T-helper 1 cell (primary cell): ENCODE measurements at places on chromosomes 13 and 19.

- DNase-seq: no peak
These were observed 2743.3 kb upstream of the PCDH20 start for GRCh38 chr13:64158908-64159307.

DNA sequence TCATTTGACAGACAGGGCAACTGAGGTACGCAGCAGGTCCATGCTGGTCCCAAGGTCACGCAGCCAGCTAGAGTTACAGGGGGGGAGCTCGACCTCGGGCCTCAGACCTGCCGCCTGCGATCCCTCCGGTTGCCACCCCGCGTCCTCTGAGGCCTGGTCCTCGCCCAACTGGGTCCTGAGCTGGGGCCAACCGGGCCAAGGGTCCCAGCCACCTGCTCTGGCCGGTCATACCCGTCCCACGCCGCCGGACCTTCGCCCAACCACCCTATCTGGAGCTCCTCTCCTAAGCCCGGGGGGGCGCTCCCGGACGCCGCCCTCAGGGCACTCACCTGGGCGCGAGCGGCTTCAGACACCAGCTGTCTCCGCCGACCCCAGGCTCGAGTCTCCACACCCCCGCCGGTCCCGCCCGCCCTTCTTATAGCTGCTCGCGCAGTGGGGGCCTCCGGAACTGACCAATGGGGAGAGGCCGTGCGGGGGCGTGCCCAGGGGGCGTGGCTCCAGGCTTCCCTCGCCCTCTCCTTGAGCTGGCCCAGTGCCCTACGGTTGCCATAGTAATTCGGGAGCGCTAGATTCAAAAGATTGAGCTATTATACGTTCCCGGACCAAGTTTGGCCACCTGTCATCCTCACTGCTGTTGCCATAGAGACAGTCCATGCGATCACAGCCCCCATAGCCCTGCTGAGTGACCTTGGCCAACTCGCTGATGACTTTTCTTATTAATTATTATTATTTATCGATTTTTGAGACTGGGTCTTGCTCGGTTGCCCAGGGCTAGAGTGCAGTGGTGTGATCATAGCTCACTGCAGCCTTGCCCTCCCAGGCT, at the start of gene PLIN5:
PLIN5 (minus strand) TSS at position 389 of the 823 bp plus-strand sequence. CDS start 1,150 bp downstream, outside the sequence.
- no peak for DNase-seq

DNA sequence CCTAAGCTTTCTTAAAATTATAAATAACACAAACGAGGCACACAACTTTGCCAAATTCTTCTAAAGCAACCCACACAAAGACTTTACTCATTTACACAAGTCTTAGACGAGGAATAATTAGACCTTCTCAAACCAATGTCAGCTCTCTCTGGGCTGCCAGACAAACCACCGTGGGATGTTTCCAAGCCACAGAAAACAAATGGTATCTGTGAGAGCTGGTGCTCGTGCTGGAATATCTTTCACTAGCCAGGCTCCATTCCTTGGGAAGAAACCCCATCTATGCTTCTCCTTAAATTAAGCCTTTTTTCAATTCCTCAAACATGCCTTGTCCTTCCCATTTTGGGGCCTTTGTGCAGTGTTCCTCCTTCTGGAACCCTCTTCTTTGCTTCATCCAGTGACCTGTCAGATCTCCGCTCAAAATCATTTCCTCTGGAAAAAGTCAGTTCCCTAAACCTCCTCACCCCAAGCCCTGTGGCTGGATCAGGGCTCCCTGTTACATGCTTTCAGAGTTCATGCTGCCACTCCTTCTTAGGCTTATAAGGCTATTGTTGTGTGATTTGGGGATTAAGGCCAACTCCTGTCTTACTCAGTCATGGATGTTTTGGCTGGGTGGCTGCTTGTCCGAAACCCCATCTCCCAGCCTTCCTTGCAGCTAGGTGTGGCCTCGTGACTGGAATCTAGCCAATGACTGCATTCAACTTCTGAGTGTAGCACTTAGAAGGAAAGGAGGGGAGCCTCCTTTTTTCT, 64.2 kb upstream of the GTF2F2 start:
- no peak for DNase-seq

GRCh38 chr19:2973229-2973628, 4.1 kb upstream of the TLE6 start:
- no peak for DNase-seq

DNA sequence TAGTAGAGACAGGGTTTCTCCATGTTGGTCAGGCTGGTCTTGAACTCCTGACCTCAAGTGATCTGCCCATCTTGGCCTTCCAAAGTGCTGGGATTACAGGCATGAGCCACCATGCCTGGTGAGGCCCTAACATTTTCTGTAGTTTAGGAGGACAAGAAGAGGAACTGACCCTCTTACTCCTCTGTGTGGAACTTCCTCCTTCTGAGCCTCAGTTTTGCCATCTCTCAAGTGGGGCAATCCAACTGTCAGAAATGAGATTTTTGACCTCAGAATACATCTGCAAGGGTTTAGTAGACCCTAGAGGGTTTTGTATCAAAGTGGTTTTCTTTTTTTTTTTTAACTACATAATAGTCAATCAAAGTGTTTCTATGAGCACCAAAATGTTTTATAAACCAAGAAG, 2.4 kb downstream of the DKKL1 start:
- no peak for DNase-seq

DNA sequence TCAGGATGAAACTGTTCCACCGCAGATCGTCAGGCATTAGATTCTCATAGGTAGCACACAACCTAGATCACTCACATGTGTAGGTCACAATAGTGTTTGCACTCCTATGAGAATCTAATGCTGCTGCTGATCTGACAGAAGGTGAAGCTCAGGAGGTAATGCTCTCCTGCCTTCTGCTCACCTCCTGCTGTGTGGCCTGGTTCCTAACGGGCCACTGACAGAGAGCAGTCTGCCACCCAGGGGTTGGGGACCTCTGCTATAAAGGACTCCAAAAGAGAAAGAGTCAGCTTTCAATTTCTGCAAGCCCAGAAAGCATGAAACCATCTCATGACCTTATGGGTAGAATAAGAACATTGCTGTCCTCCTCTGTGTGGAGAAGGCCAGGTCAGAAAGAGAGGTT, 43.5 kb upstream of the PCCA start:
- DNase-seq: no peak

DNA sequence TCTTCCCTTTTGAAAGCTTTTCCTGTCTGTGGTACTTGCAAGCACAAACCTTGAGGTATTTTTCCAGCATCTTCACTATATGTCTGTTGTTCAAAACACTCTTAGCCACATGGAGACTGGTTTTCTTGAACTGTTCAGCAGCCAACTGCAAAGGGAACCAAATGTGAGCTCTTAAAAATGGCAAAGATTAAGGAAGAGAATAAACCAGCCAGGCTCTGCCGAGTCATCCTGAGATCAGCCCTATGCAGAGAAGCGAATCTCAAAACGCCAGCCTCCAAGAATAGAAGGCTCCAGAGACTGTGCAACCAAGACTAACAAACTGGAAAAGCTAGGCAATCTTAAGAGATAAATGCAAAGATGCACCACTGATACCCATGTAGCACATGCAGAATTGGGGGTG, 20.7 kb downstream of the AKAP8 start:
- DNase-seq: no peak

- no peak for DNase-seq
These were observed 128.4 kb downstream of the TM9SF2 start for GRCh38 chr13:99629641-99630040.

DNA sequence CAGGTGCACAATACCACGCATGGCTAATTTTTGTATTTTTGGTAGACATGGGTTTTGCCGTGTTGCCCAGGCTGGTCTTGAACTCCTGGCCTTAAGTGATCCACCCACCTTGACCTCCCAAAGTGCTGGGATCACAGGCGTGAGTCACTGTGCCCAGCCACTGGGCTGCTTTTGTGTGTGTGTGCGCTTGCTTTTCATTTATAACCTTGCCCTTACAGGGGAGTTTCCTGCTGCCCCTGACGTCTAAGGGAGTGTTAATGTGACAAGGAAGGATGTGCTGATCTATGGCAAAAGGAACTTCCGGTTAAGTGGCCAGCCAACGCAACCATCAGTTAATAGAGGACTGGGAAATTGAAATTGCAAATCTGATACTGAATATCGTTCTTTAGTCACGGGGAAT, 57.7 kb downstream of the ING1 start:
- DNase-seq: no peak

GRCh38 chr19:1073063-1073955, 6.3 kb downstream of the ARHGAP45 start:
- DNase-seq: no peak

- no peak for DNase-seq
These were observed 359.9 kb downstream of the MTUS2 start for GRCh38 chr13:29180055-29180454.

DNA sequence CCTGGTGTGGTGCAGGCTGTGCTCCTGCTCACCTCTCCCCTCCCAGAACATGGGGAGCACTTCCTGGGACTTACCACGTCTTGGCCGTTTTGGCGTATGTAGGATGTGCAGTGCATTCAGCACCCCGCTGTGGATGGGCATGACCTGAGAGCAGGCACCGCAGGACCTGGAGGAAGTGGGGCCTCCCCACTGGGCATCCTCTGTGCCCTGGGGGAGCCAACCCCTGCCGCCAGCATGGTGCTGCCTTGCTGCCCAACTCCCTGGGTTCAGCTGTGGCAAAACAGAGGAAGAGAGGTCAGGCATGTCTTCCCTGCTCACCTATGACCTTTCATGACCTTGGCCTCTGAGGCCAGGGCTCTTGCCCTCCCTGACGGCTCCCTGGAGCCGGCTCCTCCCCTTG, 103.5 kb downstream of the RAB20 start:
- no peak for DNase-seq

DNA sequence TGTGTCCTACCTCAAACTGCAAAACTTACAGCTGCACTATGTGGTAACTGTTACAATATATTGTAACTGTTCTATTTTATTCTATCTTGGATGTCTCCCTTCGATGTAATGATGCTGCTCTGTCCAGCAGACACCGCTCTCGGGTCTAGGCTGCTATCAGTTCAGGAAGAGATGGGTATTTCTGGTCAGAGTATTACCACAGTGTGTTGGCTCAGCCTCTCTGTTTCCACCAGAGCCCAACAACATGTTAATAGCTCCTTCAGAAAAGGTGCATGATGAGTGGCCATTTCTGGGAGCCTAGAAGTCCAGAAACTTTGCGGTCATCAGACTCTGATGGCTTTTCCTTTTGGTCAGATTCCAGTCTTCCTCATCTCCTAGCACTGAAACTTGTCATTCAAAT, 35.9 kb upstream of the IGFL1 start:
- no peak for DNase-seq

- DNase-seq: no peak
These were observed 18.9 kb upstream of the TRIM13 start for GRCh38 chr13:49977992-49978391.

- DNase-seq: no peak
These were observed 91.7 kb downstream of the TSHZ3 start for GRCh38 chr19:31257426-31258130.

DNA sequence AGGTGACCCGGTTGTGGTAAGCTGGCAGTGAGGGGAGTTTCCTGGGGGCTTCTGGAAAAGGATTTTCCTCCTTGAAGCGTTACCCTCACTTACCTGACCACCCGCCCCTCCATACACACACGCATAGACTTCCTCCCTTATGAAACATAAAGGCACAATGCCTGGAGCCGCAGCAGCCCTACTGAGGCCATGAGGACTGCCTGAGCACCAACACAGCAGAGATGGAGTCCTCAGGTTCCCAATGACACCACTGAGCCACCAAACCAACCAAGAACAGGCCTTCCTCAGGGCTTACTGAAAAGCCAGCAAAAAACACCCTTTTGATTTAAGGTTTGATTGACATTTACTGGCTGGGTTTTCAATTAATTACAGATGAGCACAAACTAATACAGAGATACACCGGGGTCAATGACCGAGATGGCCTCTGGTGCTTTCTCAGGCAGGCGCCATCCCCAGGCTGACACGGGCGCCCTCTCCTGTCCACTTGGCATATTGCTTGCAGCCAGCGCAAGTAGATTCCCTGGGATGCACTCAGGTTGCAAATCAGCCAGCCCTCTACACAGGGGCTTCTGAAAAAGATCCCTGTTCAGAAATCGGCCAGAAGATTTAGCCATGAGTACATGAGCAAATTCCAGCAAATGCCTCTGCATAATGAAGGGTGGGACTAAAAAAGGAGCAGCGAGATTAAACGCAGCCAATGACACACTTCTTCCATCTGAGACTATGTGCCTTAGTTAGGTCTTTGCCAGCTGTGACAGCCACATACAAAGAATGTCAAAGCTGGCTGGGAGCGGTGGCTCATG, 14.8 kb downstream of the OPA3 start:
- DNase-seq: peak; percentile 23

DNA sequence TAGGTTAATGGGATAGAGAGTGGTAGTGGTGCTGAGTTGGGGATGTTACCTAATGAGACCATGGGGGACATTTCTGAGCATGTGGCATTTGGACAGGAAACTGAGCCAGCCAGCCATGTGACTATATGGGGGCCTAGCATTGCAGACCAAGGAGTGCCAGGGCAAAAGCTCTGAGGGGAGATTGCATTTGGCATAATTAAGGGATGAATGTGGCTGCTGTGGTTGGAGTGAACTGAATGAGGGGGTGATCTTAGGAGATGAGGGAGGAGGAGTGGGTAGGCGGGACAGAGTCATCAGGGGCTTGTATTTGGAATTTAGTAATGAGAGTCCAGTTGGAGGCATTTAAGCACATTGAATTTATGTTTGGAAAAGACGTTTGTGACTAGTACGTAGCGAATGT, 6.6 kb downstream of the PCCA start:
- DNase-seq: no peak

DNA sequence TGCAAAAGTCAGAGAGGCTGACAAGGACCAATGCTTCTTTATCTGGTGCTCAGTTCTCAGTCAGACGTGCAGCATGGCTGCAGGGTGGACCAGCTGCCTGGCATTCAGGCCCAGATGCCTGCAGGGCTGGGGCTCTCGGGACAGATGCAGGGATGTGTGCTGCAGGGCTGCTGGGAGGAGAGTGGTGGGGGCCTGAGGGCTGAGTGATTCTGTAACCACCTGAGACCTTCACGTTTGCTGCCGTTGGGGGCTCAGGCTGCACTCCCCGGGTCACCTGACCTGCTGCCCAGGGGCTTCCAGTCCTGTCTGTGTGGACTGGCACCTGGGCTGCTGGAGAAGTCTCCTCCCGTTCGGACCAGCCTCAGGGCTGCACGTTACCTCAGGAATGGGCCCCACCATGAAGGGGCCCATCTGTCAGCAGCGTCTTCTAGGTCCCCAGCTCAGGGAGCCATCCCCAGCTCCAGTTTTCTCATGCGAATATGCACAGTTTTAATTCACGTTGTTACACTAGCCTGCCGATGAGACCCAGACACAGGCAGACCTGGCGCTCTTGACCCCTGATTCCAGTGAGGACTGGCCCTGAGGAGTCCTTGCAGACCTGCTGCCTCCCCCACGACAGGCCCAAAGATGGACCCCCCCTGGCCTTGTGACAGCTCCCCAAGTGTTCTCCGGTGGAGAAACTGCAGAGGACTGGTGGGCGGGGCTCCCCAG, 16.9 kb downstream of the KCTD15 start:
- no peak for DNase-seq
